ENCODE measurements at places on chromosomes 16 and 17. TPM values are rescaled to one million over a fixed set of nuclear protein-coding genes. Genes with fewer than 3 reads are reported as not detected.

- H3K27ac ChIP-seq: no peak overlapping the region
- H3K4me3 ChIP-seq: no peak overlapping the region
- H3K4me1 ChIP-seq: no peaks in the 10 kb centered on the region
- no peak for DNase-seq
These were observed 326.6 kb downstream of the PHKB start for GRCh38 chr16:47787696-47788095.

DNA sequence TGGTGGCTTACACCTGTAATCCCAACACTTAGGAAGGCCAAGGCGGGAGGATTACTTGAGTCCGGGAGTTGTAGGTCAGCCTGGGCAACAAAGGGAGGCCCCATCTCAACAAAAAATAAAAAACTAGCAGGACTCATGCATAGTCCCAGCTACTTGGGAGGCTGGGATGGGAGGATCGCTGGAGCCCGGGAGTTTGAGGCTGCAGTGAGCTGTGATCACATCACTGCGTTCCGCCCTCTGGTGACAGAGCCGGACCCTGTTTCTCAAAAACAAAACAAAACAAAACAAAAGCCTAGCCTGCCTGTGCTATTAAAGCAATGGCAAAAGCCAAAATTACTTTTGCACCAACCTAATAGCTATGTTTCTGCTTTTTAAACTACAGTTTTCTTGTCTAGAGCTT lies 1.5 kb downstream of the FCSK start:
- H3K36me3 ChIP-seq: no peaks in the 10 kb centered on the region
- H3K27me3 ChIP-seq: no peaks in the 10 kb centered on the region
- H3K27ac ChIP-seq: no peak overlapping the region
- peaks cover 5% of the 10 kb centered on the region for H3K4me1 ChIP-seq

DNA sequence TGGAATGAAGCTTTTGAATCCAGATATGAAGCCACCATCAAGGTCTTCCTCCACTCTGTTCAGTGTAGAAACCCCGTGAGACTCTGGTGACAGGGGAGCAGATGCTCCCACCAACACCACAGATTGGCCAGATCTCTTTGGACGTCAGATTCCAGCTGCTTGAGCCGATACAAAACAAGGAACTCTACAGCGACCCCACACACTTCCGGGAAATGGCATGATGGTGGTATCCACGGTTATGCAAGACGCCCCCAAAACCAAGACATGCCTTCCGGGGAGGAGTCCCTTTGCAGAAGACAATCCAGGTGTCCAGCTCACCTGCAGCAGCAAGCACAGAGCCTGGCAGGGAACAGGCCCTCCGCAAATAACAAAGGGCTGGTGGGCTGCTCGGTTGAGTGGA lies 19.8 kb upstream of the PITPNA start:
- peaks cover 7% of the 10 kb centered on the region for H3K4me1 ChIP-seq
- DNase-seq: no peak
- H3K36me3 ChIP-seq: no peaks in the 10 kb centered on the region
- H3K27me3 ChIP-seq: no peaks in the 10 kb centered on the region
- H3K4me3 ChIP-seq: no peak overlapping the region

DNA sequence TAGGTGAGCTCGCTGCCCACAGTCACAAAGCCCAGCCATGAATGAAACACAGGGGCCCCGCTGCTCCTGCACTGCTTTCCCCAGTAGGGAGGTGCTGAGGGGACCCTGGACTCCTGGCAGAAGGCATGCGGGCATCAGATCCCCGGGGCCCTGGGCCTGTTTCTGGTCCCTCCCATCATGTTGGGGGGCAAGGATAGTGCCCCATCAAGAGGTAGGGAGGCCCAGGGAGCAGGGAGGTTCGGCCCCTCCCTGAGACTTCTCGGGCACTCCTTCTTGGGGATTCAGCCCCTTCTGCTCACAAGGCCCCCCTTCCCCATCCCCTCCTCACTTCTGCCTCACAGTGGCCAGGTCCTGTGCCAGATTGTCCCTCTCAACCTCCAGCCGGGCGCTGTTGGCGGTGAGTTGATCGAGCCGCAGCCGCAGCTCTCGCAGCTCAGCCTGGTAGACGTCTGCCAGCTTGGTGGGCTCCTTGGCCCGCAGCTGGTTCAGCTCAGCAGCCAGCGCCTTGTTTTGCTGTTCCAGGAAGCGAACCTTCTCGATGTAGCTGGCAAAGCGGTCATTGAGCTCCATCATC lies 515 bp downstream of the GFAP start:
- no peak overlapping the region for H3K4me3 ChIP-seq
- peaks cover 4% of the 10 kb centered on the region for H3K27me3 ChIP-seq
- H3K4me1 ChIP-seq: peaks cover 9% of the 10 kb centered on the region

- H3K27me3 ChIP-seq: no peaks in the 10 kb centered on the region
- H3K36me3 ChIP-seq: no peaks in the 10 kb centered on the region
- H3K4me1 ChIP-seq: no peaks in the 10 kb centered on the region
- no peak overlapping the region for H3K4me3 ChIP-seq
These were observed 24.5 kb downstream of the C17orf67 start for GRCh38 chr17:56809106-56809819.

GRCh38 chr17:40901981-40902474 lies 17.0 kb upstream of the KRT20 start:
- no peaks in the 10 kb centered on the region for H3K36me3 ChIP-seq
- H3K4me3 ChIP-seq: no peak overlapping the region
- H3K4me1 ChIP-seq: peaks cover 23% of the 10 kb centered on the region
- H3K27me3 ChIP-seq: no peaks in the 10 kb centered on the region
- peak; percentile 84 for DNase-seq

- peaks cover 27% of the 10 kb centered on the region for H3K4me1 ChIP-seq
- no peak overlapping the region for H3K4me3 ChIP-seq
- no peak for DNase-seq
- no peak overlapping the region for H3K27ac ChIP-seq
- no peaks in the 10 kb centered on the region for H3K27me3 ChIP-seq
These were observed 73.7 kb downstream of the SREBF1 start for GRCh38 chr17:17763136-17763535.

- peaks cover 22% of the 10 kb centered on the region for H3K4me1 ChIP-seq
- peak; percentile 84 for DNase-seq
- peak overlapping the region; percentile 93 for H3K4me3 ChIP-seq
- peak overlapping the region; percentile 99 for H3K27ac ChIP-seq
- H3K36me3 ChIP-seq: no peaks in the 10 kb centered on the region
These were observed 216 bp downstream of the VPS9D1 start for GRCh38 chr16:89720551-89720812.

The CRYBA1 gene
- not detected for polyA plus RNA-seq

The CORO6 gene
- polyA plus RNA-seq: 3.4 TPM

The C17orf50 gene
- polyA plus RNA-seq: not detected

The TBX6 gene
- polyA plus RNA-seq: 0.10 TPM

The GLYR1 gene
- 56.9 TPM for polyA plus RNA-seq

The GSG1L gene
- polyA plus RNA-seq: not detected
